Hair follicular keratinocyte (primary cell): ENCODE measurements at places on chromosomes 6 and 20. TPM values are rescaled to one million over a fixed set of nuclear protein-coding genes. Genes with fewer than 3 reads are reported as not detected.

The GNRH2 gene
- 1.3 TPM in 1 of 2 replicates, not detected in the other for total RNA-seq

The XRN2 gene
- 71.6 and 75.3 TPM in 2 replicates for total RNA-seq

The AKAP7 gene
- total RNA-seq = 3.0 and 8.5 TPM in 2 replicates

The IP6K3 gene
- total RNA-seq = not detected in 2 replicates

The RIPOR2 gene
- not detected in 2 replicates for total RNA-seq

The TAGAP gene
- not detected in 2 replicates for total RNA-seq

The CABLES2 gene
- total RNA-seq = 3.8 and 5.3 TPM in 2 replicates

The NRN1 gene
- 0.39 and 0.68 TPM in 2 replicates for total RNA-seq

The TBXT gene
- not detected in 2 replicates for total RNA-seq

The DLL1 gene
- total RNA-seq = 19.4 and 37.1 TPM in 2 replicates

The DLK2 gene
- total RNA-seq = 36.1 and 47.8 TPM in 2 replicates

The WFDC12 gene
- 0.70 TPM in 1 of 2 replicates, not detected in the other for total RNA-seq

The KIAA0408 gene
- 0.16 TPM in 1 of 2 replicates, not detected in the other for total RNA-seq

The VIP gene
- total RNA-seq = not detected in 2 replicates

The TTBK1 gene
- total RNA-seq = 0.04 TPM in 1 of 2 replicates, not detected in the other

The PNLDC1 gene
- total RNA-seq = 0.94 TPM in 1 of 2 replicates, not detected in the other

The CEP85L gene
- total RNA-seq = 2.3 and 6.1 TPM in 2 replicates

The RAD21L1 gene
- not detected in 2 replicates for total RNA-seq

The EPHA7 gene
- not detected in 2 replicates for total RNA-seq

The C6orf132 gene
- total RNA-seq = 16.9 and 17.4 TPM in 2 replicates

The MOXD1 gene
- 3.4 and 4.3 TPM in 2 replicates for total RNA-seq

The PRR18 gene
- not detected in 2 replicates for total RNA-seq

The TMEM74B gene
- total RNA-seq = 0.30 and 0.39 TPM in 2 replicates

The TUBB2B gene
- 3.0 and 5.9 TPM in 2 replicates for total RNA-seq

The DZANK1 gene
- 0.65 and 1.9 TPM in 2 replicates for total RNA-seq

The ZC2HC1B gene
- not detected in 2 replicates for total RNA-seq

The CCR6 gene
- total RNA-seq = not detected in 2 replicates

The CASS4 gene
- total RNA-seq = not detected in 2 replicates

The EFCAB8 gene
- total RNA-seq = not detected in 2 replicates

The OTOR gene
- total RNA-seq = not detected in 2 replicates

The GLYATL3 gene
- total RNA-seq = not detected in 2 replicates

The ZFP57 gene
- 12.7 and 14.2 TPM in 2 replicates for total RNA-seq

The ULBP1 gene
- 1.3 and 2.8 TPM in 2 replicates for total RNA-seq

The ZNF311 gene
- total RNA-seq = 0.84 and 1.6 TPM in 2 replicates

The B3GAT2 gene
- total RNA-seq = not detected in 2 replicates

The CRYBG1 gene
- 64.1 and 87.6 TPM in 2 replicates for total RNA-seq

The RSPH4A gene
- 0.16 TPM in 1 of 2 replicates, not detected in the other for total RNA-seq
